ENCODE measurements at places on chromosomes 1 and 21.

DNA sequence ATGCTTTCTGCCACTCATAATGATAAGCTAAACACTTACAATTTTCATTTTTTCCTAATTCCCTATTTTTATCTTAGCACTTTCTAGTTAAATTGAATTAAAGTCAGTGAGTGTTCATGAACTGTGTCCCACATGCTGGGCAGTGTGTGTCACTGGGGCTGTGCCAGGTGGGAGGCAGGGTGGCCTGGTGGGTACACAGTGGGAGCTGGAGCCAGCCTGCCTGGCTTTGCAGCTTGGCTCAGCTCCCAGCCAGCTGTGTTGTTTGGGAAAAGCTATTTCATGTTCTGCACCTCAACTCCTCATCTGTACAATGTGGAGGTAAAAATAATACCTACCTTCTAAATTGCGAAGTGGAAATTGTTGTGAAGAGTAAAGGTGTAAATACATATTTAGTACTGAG is 238.4 kb downstream of the PLA2G4A start:
- no peak for ATAC-seq

DNA sequence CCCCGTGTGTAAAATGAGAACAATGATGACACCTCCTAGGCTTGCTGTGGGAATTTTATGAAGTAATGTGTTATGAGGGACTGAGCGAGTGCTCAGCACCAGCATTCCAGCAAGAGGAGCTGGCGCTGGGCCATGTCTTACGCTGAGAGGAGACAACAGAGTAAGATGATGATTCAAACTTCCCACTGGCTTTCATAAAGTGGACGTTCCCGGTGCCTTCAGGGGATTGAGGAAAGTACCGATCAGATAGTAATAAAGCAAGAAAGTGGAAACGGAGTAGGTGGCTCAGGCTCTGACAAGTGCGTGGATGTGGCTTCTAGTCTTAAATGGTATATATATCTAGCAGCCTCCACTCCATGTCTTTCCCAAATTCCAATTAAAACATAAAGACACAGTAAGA is 23.8 kb downstream of the EPHA10 start:
- no peak for ATAC-seq

DNA sequence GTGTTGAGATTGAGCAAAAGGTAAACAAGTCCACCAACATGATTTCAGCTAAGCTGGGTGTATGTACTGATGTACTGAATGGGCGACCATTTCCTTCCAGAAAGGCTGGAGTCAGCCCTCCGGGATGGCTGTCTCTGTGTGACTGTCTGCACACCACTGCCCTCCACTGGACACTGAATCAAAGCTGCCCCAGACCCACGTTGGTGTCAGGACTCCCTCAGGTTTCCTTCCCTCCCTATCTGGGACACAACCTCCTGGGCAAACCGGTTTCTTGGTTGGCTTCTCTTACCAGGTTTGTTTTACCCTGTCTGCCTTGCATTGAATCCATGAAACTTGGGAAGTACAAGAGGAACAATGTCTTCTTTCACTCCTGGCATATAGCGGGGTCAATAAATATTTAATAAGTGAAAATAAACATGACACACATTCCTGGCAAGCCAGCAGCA is 5.3 kb upstream of the SRP9 start:
- ATAC-seq: peak; percentile 93

GRCh38 chr1:94819945-94820746 is at the start of gene SLC44A3:
Gene SLC44A3, plus strand, starts transcription at chr1:94820357. Its CDS starts 95 bp downstream, at chr1:94820452.
- peak; percentile 98 for ATAC-seq

DNA sequence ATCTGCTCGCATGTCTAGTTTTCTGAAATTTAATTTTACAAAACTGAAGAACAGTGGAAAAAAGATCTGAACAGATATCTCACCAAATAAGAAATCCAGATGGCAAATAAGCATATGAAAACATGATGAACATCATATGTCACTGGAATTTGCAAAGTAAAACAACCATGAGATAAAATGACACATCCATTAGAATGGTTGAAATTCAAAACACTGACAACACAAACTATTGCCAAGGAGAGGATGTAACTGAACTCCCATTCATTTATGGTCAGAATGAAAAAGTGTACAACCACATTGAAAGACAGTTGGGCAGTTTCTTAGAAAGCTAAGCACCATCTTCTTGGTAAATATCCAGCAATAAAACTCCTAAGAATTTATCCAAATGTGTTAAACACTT is 312.7 kb upstream of the NCAM2 start:
- ATAC-seq: no peak

DNA sequence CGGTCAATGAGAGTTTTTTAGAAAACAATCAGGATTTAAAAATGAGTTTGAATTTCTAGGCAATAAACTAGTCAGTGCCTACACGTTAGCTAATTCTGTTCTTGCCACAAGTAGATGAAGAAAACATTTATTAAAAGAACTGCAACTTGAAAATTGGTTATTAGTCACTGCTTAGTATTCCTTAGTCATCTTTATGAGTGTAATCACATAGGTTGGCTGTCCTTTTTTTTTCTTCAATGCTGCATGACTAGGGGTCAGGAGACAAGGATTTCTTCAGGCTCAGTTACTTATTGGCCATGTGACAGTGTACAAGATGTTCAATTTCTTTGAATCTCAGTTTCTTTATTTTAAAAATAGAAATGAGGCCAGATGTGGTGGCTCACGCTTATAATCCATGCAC is 17.1 kb downstream of the SOAT1 start:
- peak; percentile 86 for ATAC-seq

DNA sequence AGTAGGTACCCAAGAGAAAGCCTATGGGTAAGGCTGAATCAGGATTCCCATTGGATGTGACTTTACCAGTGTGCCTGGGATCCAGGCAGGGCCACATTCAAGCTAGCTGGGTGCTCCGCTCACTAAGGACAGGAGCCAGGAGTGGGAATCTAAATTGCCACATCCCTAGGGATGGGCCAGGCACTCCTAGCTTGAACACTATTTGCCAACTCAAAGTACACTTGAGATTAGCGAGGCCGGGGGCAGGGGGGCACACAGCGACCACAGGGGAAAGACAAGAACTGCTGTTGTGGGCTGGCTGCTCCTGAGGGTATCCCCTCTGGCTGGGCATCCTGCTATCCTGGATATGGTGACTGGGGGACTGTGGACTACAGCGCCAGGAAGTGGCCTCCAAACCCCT is 4.3 kb downstream of the SLC45A3 start:
- no peak for ATAC-seq

DNA sequence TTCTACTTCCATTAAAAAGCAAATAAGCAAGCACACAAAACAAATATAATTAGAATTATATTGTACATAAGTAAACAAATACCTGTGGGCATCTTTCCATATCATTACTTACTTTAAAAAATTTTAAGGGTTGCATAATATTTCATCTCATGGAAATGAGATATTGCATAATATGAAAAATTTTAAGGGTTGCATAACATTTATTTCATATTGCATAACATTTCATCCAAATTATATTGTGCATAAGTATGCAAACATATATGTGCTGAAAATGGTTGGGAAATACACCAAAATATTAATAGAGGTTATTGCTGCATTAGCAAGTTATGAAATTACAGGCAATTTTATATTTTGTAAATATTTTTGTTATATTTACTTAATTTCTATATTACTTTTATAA is 213.7 kb downstream of the KCNH1 start:
- ATAC-seq: no peak

DNA sequence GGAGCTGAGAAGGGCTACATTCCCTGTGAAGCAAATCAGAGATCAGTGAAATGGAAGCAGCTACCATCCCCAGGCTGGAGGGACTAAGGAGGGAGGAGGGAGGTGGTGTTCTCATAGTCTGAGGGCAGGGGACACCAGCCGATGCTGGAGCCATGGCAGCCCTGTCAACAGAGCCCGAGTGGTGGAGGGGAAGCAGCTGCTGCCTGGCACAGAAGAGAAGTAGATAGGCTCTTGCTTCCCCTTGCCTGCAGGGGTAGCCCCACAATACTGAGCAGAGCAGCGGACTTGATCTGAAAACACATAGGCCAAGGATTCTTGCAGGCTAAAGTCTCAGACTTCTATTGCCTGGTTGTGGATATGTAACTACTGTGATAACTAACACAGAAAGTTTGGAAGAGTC is 255.1 kb downstream of the FGGY start:
- no peak for ATAC-seq

GRCh38 chr1:78052685-78053405 is 7.1 kb downstream of the GIPC2 start:
- ATAC-seq: no peak
